Stimulated activated CD4-positive, alpha-beta T cell treated with anti-CD3 and anti-CD28 coated beads, TNF-alpha, amount 100 ng/mL, for 48 hours (primary cell): ENCODE measurements at places on chromosomes 7 and 10.
A peak's percentile ranks its signal among the peaks of the same experiment; 100 is the strongest.

GRCh38 chr10:91191584-91191919, 28.9 kb upstream of the PCGF5 start:
- DNase-seq: no peak

GRCh38 chr7:98866765-98867164, 3.0 kb downstream of the TMEM130 start:
- DNase-seq: no peak

DNA sequence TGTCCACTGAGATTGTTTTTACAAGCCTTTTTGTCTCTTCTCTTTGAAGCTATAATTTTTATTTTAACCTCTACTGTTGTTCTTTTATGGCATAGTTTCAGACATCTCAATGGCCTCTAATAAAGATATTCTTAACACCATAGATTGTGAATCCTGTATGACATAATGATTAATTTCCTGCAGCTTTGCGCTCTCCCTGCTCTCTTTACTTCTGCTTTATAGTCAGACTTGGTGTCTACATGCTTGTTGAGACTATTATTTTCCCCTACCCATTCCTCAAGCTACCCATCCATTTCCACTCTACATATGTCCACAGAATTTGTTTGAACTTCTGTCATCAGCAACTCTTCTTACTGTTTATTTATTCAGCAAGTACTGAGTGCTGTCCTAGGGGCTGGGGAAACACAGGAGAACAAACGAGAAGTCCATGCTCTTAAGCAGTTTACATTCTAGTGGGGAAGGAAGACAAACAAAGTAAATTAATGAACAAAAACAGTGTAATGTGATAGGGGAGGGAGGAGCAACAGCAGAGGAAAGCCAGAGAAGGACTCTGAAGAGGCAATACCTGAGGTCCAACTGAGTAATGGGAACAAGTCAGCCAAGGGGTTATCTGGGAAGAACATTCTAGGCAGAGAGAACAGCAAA, 110.1 kb downstream of the CDK14 start:
- no peak for DNase-seq

GRCh38 chr10:123559066-123559822, 106.9 kb upstream of the GPR26 start:
- peak; percentile 51 for DNase-seq

GRCh38 chr7:881441-882234, 5.3 kb downstream of the GET4 start:
- DNase-seq: no peak

GRCh38 chr7:105800849-105801534, 75.4 kb downstream of the ATXN7L1 start:
- no peak for DNase-seq

DNA sequence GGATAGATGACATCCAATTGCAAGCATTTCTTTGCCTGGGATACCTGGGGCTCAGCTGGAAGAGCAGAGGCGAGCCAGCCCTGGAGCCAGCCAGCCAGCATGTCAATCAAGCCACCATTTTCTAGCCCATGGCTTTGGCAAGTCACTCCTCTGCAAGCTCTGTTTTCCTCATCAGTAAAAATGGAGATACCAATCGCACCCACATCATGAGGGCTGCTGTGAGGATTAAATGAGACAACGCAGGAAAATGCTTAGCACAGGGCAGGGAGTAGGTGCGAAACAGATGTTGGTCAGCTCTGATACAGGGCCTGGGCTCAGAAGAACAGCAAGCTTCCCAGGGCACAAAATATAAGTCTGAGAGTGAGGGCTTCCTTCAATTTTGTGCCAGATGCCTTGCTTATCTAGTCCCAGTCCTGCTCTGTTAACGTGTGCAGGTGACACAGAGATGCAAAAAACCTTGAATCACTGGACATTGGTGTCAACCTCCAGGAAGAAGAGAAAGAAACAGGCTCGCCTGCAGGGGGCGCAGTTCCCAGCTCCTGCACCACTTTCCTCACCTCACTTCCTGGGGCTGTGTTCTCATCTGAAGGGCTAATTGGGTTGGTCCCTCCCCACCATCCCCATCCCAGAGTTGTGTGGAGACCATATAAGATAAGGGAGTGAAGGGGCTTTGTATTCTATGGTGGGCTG, 72.8 kb upstream of the CACUL1 start:
- DNase-seq: no peak

- DNase-seq: no peak
Observed at GRCh38 chr7:303884-304573, 14.1 kb downstream of the FOXL3 start.

DNA sequence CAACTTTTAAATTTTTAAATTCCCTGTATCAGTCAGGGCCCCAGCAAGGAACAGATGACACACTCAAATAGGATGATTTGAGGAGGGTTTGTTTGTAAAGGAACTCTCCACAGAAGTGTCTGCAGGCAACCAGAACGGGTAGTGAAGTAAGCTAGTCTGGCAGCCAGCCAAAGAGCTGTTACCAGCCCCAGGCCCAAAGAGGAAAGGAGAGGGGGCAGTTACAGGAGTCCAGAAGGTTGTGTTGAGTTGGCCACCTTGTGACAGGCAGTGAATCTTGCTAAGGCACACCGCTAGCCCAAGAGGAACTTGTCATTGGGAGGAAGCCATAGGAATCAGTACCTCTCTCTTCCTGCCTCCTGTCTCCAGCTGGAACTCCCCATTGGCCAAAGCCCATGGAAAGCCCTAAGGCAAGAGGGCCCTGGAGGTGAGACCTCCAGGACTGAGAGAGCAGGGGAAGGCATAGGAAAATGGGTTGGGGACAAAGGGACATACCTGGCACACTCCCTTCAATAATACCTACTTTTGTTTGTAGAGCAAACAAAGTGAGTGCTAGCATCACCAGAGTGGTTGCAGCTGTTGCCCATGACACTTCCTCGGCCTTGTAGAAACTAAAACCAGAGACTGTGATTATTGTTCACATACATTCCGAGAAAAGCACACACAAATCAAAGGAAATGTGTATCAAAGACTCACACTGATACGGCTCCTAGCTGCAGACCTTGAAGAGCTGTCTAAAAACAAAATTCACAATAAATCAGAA, 25.4 kb upstream of the GATAD1 start:
- no peak for DNase-seq

- DNase-seq: no peak
Observed at GRCh38 chr10:13990946-13991345, 339.8 kb downstream of the FRMD4A start.

DNA sequence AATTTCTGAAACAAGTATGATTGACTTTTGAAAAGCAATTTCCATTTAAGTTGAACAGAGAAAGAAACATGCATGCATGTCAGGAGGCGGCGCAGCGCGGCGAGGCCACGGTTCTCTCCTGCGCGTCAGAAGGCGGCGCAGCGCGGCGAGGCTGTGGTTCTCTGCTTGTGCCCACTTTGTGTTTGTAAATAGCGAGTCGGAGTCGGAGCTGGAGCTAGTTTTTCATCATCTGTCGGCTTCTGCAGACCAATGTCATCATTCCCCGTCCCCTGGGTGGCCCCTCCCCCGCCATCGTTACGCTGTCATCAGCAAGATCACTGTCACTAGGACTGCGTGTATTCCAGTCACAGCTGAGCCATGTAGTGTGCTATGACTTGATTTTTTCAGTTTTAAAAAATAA, 49.2 kb downstream of the INPP5A start:
- no peak for DNase-seq

- peak; percentile 9 for DNase-seq
Observed at GRCh38 chr7:134613623-134614347, 32.9 kb upstream of the BPGM start.

DNA sequence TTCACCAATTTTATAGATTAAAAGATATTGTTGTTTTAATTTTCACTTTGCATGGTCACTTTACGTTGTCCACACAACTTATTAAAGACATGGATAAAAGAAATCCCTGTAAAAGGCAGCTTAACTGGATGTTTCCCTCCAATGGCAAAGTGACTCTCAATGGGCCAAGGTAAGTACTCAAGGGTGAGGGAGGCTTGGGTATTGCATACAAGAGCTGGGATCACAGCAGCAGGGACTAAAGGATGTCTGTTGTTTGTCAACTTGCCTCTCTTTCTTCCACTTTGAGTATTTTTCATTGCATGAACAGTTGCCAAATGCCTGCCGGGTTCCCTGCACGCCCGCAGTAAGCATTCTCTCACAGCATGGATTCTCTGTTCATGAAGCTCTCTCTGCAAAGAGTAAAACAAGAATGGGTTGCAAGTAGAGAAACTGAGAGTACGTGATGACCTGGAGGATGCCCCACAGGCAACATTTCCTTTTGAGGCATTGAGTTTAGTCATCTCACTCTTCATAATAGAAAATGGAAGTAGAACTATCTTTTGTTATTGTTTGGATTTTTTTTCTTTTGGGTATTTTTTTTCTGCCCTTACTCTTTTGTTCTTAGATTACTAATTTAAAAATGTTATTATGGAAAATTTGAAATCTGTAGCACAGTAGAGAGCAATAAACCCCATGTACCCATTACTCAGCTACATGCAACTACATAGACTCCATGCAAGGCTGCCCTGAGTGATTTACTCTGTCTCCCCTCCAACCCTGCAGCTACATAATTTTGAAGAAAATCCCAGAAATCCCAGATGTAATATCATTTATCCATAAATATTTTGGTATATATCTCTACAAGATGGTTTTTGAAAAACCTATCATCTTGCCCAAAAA, 26.3 kb downstream of the GPR141 start:
- no peak for DNase-seq

- DNase-seq: peak; percentile 95
Observed at GRCh38 chr10:131981429-131982184, at the start of gene BNIP3. BNIP3 (minus strand) TSS chr10:131981923; CDS start chr10:131981806, 117 bp downstream.

DNA sequence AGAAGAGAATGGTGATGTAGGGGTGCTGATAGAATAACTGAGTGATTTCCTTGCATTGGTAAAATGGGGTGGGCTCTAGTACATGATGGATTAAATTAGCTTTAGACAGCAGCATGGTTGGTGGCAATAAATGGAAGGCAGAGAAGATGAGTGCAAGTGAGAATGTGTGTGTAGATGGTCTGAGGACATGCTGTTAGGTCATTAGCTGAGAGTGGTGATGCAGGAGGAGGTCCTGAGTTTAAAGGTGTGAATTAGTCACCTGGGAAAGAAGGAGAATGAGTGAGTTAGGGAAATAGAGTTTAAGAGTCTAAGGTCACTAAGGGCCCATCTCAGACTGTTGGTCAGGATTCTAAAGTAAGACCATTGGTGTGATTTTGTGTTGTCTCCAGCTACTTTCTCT, 17.9 kb upstream of the SEC61A2 start:
- DNase-seq: no peak

- no peak for DNase-seq
Observed at GRCh38 chr7:132203021-132203420, 373.2 kb downstream of the PLXNA4 start.

GRCh38 chr7:32206987-32207386, 136.8 kb upstream of the PDE1C start:
- no peak for DNase-seq

- DNase-seq: no peak
Observed at GRCh38 chr7:105156731-105157130, 142.7 kb downstream of the KMT2E start.

GRCh38 chr10:93687737-93688136, 14.7 kb downstream of the FRA10AC1 start:
- DNase-seq: no peak

DNA sequence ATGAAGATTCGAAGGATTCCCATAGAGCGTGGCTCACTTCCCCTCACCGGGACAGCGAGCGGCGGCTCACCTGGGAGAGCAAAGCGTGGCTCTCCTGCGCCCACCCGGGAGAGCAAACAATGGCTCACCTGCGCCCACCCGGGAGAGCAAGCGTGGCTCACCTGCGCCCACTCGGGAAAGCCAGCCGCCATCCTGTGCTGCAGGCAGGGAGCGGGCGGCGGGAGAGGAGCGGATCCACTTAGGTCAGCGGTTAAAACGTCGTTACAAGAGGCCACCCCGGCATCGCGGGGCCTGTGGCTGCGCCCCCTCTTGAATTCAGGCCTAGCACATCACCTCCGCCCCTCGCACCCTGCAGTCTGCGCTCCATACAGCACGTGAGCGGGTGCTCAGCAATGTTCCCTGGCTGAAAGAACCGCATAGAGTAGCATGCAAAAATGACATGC, 461 bp upstream of the FIGNL1 start:
- no peak for DNase-seq

DNA sequence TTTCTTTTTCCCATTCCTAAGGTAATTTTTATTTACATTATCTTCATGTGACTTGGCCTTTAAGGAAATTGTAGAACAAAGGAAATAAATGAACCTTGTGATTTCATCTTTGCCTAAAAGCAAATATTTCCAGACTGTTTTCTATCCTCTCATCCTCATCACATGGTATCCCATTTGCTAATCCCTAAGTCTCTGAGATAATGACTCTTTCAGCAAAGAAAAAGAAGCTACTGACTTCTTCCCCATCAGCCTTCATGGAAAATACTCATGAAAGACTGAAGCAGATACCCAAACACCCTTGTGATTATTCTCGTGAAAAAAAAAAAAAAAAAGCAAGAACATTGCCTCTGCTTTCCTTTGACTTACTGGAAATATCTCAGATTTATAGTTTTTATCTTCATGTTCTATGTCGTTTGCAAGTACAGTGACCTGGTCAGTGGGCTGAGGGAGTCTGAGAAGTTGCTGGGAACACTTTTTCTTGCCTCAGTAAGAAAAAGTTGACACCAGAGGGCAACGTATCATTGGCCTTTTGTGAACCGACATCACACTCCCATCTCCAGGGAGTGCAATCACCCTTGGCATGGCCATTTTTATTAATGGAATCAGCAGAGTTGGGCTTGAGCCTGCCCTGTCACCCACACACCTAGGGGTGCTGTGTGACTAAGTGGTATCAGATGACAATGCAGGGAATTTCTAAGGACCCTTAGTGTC, 246.0 kb upstream of the KMT2E start:
- no peak for DNase-seq

GRCh38 chr7:72538856-72539255, 126.7 kb upstream of the CALN1 start:
- no peak for DNase-seq

DNA sequence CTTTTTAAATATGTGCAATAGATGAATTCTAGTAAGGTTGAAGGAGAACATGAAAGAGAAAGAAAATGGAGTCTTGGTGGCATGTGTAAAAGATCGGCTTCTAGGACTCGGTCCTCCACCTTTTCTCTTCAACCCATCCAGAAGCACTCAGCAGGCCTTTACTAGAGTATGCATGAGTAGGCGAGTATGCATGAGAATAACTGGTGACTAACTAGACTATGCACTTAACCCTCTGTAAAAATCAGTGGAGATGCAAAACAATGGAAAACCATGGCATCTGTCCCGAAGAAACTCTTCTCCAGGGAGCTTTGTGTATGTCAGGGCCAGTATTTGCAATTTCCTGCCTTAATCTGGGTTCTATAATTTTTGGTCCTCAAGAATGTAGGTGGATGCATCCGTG, 40.0 kb upstream of the GRB10 start:
- no peak for DNase-seq

DNA sequence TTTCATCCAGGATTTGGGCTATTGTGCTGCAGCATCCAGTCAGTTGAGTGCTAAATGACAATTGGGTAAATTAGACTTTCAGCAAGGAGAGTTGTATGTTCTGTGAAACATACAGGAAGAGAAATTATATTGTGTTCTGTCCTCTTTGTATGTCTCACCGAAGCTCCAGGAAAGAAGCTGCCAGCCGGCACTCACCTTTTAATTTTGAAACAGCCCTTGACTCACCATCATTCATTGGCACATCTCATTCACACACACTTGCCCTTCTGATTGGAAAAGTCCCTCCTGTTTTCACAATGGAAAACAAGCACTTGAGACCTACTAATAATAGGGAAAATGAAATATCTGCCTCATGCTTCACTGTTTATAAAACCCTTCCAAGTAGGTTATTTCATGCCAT, 495.6 kb downstream of the RPS24 start:
- no peak for DNase-seq

GRCh38 chr7:41574377-41574776, 128.5 kb downstream of the INHBA start:
- DNase-seq: no peak

GRCh38 chr7:99308461-99309074, 17.1 kb upstream of the ARPC1A start:
- no peak for DNase-seq

- DNase-seq: no peak
Observed at GRCh38 chr7:40608321-40609075, 473.7 kb downstream of the SUGCT start.
